ENCODE measurements at places on chromosomes 12 and 14.

DNA sequence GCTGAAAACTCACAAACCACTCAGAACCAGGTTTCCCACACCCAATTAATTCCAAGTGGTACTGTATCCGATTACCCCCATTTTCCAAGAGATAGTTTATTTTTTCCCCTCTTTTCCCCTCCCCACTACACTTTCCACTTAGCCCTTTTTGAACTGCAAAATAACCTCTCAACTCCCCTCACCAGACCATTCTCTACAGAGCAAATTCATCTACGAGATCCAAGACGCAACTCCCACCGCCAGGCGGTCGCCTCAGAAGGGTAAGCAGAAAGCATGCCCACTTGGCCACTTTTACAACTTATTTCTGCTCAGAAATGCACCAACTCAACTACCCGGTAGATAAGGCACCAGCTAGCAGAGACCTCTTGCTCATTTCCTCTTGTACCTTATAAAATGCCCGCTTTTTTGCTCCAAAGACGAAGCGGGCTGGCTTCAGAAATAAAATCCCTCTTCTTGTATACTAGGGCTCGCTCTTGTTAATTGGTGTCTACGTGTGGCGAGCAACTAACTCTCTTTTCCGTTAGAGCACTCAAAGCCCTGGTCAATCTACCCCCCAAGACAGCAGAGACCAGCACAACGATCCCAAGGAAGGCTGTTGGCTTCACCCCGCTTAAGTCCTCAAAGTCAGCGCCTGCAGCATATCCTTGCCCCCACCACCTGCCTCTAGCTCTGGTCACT lies 910 bp upstream of the SRP54 start:
- DNase-seq: no peak

DNA sequence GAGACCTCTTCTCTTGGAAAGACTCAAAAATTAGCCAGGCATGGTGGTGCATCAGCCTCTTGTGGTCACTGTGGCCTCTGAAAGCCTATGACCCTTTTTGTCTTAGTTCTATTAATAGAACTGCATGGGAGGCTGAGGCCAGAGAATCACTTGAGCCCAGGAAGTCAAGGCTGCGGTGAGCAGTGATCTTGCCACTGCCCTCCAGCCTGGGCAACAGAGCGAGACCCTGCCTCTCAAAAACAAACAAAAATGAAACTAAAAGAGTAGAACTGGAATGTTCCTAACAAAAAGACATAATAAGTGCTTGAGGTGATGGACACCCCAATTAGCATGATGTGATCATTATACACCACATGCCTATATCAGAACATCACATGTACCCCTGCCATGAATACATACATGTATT lies 197.0 kb upstream of the EEA1 start:
- DNase-seq: no peak

- no peak for DNase-seq
Observed at GRCh38 chr12:65902500-65902899, 78.2 kb downstream of the HMGA2 start.

DNA sequence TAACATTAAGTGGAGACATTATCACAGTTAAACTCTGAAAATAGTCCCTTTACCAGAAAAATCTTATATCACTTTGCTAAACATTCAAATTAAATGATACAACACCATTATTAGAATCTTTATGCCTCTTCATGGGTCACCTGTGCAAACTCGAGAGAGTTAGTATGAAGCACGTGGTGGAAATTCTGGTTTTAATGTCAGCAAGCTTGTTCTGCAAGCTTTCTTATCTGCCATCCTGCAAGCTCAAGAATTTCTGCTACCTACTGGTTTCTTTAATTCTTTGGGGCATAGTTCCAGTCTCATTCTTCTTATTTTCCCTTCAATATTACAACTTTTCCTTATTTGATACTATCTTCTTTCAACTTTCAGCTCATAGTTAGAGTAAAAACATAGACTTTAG lies 868 bp downstream of the CATSPERB start:
- DNase-seq: no peak

- no peak for DNase-seq
Observed at GRCh38 chr12:52805739-52806138, 8.2 kb downstream of the KRT4 start.

DNA sequence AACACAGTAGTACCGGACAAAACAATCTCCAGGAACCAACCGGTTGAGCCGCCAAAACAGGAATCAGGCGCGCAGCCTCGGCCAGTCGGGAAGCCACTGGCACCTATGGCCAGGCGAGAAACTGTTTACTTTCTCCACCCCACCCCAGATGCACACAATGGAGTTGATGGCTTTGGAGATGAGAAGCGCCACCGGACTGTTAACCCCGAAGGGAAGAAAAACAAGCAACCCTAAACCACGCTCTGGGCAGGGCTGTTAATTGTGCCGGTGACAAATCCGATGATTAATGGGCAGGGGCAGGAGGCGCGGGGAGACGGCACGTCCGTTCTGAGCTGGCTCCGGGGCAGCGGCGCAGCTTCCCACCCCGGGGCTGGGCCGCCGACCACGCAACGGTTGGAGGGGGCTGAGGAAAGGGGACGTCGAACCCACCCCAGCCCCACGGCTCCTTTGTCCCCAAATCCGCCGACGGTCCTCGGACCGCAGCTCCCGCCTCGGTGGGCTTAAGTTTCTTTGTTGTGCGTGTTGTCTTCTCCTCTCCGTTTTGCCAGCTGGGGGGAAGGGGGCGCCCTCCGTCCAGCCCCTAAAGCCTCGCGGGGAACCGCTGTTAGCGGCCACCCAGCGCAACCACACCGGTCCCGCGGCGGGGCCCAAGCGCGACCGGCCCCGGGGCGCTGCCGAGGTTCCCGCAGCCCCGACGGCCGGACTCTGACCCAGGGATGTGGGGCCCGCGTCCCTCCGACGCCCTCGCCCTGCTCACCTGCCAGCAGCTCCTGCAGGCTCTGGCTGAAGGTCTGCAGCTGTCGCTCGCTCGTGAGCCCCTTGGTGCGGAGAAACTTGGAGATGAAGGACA lies 790 bp downstream of the BTG1 start:
- peak; percentile 75 for DNase-seq

GRCh38 chr12:103799857-103800771 lies 40.9 kb downstream of the NT5DC3 start:
- DNase-seq: peak; percentile 74

GRCh38 chr12:95151821-95152220 lies 65.4 kb downstream of the FGD6 start:
- DNase-seq: no peak

- DNase-seq: no peak
Observed at GRCh38 chr12:11962860-11963259, 107.9 kb upstream of the BCL2L14 start.

- no peak for DNase-seq
Observed at GRCh38 chr12:45651029-45651428, 78.5 kb upstream of the ARID2 start.

DNA sequence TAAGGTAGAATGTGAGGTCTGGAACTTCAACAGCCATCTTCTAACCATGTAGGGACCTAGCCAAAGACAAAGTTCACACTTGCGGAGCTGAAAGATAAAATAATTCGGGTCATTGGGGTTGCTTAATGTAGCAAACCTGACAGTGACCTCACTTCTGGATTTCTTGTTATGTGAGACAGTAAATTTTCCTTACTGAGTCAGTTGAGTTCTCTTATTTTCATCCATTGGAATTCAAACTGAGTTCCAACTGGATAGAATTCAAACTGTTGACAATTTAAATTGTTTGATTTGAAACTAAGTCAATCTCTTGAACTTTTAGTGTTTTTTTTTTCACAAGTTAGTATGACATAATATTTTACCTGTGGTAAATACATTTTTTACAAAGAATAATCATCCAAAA lies 406.5 kb downstream of the ADAMTS20 start:
- DNase-seq: no peak

DNA sequence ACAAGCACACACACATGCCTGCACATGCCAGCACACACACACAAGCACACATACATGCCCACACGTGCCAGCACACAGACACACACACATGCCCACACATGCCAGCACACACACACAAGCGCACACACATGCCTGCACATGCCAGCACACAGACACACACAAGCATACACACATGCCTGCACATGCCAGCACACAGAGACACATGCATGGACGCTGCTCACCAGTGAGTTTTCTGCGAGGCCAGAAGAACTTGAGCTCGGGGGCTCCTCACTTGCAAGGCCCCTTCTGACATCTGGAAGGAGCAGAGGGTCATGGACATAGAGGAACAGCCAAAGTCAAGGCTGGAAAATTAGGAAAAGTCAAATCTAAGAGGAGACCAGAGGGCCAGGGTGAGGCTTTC lies 61.2 kb upstream of the BCL11B start:
- DNase-seq: no peak

DNA sequence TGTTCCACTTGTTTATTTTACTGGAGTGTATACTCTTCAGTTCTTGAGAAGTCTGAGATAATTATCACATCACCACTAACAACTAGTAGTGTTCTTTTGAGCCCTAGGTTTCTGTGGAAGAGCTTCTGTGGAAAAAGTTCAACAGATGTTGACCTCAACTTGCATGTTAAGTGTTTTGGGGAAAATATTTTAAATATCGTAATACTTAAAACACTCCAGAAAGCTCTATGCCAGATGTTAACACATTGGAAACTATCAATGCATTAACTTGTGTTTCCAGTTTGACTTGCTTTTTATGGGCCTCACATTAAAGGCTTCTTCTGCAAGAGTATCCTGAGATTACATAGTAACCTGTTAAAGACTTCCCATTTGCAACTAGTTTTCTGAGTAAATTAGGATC lies 173.1 kb downstream of the DUSP6 start:
- DNase-seq: no peak

GRCh38 chr12:2163177-2163941 lies 110.6 kb downstream of the CACNA1C start:
- DNase-seq: peak; percentile 90

DNA sequence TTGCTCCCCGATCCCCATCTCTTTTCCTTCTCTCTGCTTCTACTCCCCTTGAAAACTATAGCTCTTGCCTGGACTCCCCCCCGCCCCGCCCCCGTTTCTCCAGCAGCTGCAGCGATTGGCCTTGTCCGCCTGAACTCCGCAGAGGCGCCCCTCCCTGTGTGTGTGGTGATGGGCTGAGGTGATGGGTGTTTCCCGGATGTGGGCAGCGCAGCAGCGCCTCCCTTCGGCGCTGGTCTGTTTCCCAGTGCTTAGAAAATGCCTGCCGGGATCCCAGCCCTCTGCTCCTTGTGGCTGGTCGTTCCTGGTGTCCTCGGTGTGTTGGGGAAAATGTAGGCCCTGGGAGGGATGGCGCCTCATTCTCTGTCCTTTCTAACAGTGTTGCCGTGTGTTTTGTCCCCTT lies 43.3 kb downstream of the GALNT8 start:
- DNase-seq: peak; percentile 53

DNA sequence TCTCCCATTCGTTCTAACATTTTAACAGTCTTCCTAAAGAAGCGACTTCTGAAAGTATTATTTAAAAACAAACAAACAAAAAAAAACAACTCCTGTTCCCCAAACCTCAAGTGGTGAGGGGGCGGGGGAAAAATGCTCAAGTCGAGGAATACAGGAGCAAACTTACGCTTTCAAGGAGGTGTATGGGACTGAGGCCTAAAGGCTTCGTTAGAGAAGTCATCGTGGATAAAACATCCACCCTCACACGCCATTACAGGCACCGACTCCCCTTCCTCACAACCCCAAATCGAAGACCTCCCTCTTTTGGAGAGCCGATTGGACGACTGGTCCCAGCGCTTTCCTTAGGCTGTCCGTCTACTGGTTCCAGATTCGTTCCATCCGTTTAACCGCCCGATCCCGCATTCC lies 693 bp downstream of the CBX5 start:
- DNase-seq: no peak

DNA sequence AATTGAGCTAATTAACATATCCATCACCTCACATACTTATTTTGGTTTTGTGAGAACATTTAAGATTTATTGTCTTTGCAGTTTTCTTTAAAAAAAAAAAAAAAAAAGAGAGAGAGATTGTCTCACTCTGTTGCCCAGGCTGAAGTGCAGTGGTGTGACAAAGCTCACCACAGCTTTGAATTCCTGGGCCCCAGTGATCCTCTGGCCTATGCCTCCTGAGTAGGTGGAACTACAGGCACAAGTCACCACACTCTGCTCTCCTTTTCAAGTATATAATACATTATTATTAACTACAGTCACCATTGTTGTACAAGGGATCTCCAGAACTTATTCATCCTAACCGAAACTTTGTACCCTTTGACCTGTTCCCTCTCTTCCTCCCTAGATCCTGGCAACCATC lies 64.0 kb downstream of the NUMB start:
- DNase-seq: no peak

DNA sequence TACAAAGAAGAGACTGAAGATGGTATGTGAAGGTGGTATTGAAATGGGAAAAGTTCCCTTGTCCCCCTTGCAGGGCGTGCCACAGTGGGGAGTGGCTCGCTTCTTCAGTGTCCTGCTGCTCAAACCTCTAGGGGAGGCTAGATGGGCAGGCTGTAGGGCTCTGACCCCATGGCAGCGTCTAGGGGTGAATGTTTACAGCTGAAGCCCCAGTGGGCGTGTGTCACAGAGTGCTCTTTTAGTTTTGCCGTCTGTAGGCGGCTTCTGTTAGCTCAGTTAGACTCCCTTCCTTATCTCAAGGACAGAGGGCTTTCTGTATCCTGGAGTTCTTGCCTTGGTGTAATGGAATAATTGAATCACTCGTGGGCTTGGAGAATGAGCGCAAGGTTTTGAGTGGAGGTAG lies 266.2 kb downstream of the RAD51B start:
- no peak for DNase-seq

DNA sequence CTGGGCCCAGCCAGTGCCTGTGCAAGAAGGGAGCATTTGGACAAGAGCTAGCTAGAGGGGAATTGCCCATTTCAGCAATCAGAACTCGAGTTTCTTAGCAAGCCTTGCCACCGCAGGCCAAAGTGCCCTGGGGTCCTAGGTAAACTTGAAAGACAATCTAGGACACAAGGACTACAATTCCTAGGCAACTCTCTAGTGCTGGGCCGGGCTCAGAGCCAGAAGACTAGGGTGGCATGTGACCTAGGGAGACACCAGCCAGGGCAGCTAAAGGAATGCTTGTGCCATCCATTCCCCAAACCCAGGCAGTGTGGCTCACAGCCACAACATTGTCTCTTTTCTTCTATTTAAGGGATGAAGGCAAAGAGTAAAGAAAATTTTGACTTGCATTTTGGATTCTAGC lies 205.0 kb downstream of the BMP4 start:
- DNase-seq: no peak

DNA sequence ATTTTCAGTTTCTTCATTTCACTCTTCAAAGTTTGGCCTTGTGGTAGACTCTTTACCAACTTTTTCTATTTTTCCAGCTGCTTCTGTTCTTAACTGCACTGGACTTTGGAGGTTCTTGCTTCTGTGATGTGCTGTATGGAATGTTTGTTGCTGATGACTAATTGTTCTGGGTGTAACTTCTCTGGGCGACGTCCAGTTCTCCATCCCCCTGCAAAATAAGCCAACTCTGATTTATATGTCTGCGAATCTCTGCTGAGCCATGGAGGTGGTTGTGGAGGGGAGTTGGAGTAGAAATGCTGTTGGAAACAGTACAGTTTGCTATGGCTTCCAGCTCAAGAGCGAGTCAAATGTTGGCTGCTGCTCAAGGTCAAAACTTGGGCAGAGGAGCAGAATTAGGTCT lies 113.9 kb upstream of the DYRK2 start:
- DNase-seq: no peak

DNA sequence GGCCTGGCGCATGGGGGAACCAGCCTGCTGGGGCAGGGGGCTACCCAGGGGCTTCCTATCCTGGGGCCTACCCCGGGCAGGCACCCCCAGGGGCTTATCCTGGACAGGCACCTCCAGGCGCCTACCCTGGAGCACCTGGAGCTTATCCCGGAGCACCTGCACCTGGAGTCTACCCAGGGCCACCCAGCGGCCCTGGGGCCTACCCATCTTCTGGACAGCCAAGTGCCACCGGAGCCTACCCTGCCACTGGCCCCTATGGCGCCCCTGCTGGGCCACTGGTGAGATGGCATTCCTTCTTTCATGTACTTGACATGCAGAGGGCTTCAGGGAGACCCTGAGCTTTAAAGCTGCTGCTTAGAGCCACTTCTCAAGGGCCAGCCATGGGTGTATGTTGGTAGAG lies 9.0 kb downstream of the LGALS3 start:
- no peak for DNase-seq

Measured in right forelimb (tissue), 1 donor.